Fibroblast of upper back skin (primary cell): ENCODE measurements at places on chromosomes 5 and 9.

- DNase-seq: no peak
These were observed 617 bp downstream of the PTPN3 start for GRCh38 chr9:109497226-109498153.

- no peak for DNase-seq
These were observed 431.6 kb downstream of the SH3GL2 start for GRCh38 chr9:18010492-18010891.

DNA sequence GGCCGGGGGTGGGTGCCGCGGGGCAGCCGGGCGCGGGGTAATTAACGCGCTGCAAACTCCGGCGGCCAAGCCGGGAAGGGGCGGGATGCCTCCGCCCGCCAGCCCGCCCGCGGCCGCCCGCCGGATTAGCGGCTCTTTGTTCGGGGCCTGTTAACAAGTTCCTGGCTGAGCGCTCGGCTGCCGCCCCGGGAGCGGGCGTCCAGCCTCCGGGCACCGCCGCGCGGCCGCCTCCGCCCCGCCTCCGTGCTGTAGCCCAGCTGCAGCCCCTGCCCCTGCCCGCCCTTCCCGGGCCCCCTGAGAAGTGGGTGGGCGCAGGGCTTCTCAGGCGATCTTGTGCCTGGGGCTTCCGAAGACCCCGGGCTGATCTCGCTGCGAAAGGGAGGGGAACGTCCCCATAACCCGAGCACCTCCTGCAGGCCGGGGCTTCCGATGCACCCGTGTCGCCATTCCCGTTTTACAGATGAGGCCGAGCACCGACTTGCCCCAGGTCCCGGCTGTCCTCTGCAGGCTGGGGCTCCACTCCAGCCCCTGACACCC lies 7.5 kb downstream of the UNC5A start:
- DNase-seq: no peak

DNA sequence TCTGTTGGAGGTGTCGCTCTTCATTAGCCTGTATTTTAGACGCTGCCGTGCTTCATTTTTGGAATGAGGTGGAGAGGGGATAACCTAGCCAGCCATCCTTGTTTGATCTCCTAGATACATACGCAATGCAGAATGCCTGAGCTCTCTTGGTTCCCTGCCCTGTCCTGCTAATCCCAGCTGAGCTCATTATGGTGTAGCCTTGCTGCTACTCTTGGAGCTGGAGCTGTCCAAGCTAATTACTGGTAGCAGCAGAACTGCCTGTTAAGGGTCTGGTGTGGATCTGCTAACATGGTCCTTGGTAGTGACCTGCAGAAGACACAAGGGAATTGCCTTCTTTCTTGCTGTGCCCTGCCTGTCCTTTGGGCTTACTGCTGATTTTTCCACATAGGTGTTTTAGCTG lies 207.9 kb downstream of the CNTLN start:
- DNase-seq: no peak

DNA sequence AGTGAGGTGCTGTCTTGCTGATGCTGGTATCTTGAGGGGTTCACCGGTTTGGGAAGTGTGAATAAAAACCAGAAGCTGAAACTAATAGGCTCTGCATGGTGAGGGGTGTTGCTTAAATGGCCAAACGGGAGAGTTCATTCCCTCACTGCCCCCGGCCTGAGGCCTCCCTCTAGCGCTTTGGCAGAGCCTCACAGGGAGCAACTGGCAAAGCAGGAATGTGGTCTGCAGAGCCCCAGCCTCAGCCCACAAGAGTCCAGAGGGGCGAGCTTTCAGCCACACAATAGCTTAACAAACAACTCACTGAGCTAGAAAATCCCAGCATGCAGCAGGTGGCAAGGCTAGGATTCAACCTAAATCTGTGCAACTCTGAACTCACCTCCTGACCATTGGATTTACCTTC lies 234.8 kb downstream of the MED10 start:
- no peak for DNase-seq

GRCh38 chr5:31641575-31641974 lies 2.6 kb downstream of the PDZD2 start:
- DNase-seq: no peak

- DNase-seq: no peak
These were observed 75.6 kb downstream of the RALGPS1 start for GRCh38 chr9:126989847-126990842.

GRCh38 chr5:126277762-126278161 lies 145.4 kb upstream of the GRAMD2B start:
- DNase-seq: peak; percentile 12

GRCh38 chr5:69312459-69313160 lies 20.0 kb downstream of the CCDC125 start:
- no peak for DNase-seq

DNA sequence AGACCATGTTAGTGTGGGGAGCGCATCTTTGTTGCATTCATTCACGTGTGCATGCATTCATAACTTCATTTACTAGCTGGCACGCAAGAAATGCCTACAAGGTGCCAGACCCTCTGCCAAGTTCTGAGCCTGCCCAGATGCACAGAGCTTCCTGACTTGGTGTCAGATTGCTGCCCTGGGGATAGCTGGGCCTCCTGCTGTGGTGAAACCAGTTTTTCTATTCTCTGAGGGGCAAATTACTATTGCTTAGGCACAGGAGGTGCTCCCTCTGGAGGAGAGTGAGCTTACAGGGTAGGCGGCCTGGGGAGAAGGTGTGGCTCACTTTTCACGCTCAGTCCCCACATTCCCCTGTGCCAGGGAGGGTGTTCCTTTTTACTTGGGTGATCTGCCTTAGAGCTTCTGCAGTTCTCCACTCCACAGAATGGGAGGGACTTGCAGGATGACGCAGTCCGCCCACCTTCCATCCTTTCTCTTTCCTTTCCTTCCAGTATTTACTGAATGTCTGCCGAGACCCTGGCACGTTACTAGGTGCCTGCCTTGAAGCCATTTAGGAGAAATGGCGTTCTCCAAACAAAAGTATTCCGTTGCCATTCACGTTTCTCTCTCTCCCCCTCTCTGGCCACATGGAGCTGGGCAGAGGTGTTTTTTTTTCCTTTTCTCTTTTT lies 27.9 kb upstream of the CTNNA1 start:
- DNase-seq: peak; percentile 21
